ENCODE measurements at places on chromosomes 1 and 21.

- no peak for DNase-seq
Measured at GRCh38 chr1:100449477-100449876, 88.5 kb upstream of the GPR88 start.

GRCh38 chr1:10681296-10682107 lies 114.9 kb downstream of the CASZ1 start:
- no peak for DNase-seq

- no peak for DNase-seq
Measured at GRCh38 chr1:171280599-171280998, 32.3 kb downstream of the FMO1 start.

DNA sequence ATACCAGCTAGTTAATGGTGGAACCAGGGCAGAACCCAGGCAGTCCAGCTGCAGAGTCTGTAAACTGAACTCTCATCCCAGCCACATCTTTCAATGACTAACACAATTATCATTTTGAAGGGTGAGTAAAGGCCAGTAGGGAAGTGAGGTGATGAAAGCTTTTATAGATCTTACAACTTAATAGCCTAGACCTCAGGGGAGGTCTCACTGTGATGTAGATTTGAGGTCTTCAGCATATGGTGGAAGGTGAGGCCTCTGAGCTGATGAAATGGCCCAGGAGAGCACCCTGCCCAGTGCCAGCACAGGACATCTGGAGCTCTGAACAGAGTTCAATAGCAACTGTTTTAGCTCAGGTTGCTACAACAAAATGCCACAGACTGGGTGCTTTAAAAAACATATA lies 44.8 kb upstream of the POU2F1 start:
- no peak for DNase-seq

GRCh38 chr1:73948055-73948454 lies 249.9 kb downstream of the LRRIQ3 start:
- DNase-seq: no peak

GRCh38 chr1:24323281-24323680 lies 4.1 kb downstream of the GRHL3 start:
- DNase-seq: no peak

DNA sequence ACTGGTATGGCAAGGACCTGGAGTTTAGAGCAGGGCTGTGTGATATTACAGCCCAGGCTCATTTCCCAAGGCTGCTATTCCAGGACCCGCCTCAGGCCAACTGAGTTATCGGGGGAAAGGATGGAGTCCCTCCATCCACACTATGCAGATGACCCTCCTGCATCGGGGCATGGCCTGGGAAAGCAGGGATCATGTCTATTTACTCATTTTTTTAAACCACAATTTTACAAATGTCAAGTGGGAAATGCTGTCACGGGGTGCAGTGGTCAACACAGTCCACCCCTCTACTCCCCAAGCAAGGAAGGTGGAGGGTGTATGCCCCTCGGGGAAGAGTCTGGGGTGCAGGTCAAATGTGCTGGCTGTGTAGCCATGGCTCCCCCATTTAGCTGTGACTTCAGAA lies 6.1 kb upstream of the CLEC20A start:
- DNase-seq: no peak

GRCh38 chr1:106975944-106976343 lies 80.5 kb upstream of the PRMT6 start:
- DNase-seq: no peak

GRCh38 chr21:46154955-46155513 lies 345 bp downstream of the FTCD start:
- no peak for DNase-seq

DNA sequence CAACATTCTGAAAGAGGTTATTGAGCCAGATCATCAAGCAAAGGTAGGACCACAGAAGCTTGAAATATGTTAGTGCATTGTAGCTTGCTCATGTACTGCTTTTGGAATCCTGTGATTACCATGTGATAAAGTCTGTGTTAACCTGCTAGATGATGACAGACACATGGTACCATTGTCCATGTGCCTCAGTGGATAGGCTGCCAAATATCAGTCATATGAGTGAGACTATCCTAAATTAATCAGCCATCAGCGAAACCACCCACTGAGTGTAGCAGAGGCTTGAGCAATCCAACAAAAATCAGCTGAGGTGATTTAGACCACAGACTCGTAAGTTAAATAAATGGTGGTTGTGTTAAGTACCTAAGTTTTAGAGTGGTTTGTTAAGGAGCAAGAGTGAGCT lies 32.7 kb upstream of the CRB1 start:
- DNase-seq: no peak

DNA sequence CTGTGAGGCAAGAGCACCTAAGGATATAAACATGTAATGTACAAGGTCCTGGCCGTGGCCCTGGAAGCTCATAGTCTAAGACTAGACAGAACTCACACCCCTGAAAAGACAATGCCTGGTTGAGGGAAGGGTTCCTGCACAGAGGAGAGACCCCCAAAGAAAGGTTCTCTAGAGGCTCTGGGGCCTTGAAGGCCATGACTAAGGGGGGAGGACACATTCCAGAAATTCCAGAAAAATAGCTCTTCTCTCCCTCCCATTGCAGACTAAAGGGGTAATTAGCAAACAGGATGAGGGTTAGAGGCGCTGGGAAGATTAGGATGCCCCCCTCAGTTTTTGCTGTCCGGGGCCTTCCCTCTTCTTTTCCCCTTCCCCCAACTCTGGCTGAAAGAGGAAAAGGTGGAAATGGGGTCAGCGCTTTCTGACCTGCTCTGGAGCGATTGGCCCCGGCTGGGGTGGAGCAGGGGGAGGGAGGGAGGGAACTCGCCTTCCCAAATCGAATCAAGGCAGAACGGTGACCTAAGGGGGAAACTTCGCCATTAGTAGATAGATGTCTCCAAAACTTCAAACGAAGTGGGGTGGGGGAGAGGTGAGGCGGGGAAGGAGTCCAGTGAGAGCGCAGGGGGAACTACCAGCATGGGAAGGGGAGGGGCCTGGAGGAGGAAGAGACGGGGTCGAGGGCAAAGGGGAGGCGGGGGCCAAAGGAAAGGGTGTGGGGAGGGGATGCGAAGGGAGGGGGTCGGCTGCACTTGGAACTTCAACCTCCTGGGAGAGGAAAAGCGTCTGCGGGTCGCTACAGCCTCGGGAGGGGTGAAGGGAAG lies 11.8 kb downstream of the PAX7 start:
- no peak for DNase-seq

DNA sequence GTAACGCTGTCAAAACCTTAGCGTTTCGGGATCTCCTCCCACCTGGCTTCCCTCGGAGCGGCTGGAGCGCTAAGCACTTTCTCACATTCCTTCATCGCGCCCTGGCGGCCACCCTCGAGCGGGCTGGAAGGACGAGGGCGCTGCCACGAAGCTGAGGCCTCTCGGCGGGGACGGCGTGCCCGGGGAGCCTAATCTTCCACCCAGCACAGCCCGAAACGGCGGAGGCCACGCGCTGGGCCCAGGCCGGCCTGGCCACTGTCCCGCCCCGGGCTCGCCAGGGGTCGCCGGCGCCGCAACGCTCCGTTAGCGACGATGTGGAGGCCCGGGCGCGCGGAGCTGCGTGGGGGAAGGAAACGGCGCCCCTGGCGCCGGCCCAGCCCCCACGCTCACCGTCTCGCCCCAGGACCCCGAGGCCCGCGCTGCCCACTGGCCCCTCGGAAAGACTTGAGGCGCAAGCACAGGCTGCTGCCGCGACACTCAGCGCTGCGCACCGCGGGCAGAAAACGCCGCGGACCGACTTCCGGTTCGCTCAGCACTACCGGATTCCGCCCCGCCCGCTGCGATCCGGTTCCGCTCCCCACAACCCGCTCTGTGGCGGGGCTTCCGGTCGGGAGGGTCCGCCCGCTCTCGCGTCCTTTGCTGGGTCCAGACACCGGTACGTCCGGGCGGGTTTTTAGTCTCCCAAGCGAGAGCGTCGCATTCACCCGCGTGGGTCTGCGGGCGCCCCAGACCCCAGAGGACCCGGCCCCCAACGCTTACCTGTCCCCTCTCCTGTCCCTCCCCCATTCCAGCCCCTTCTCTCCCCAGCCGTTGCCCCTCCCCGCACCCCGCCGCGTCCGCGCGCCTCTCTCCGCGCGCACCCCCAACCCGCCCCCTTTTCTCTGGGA lies at the start of gene YBEY:
YBEY (plus strand) TSS at position 582 of the 887 bp plus-strand sequence. CDS start 572 bp downstream, outside the sequence.
- DNase-seq: peak; percentile 68

GRCh38 chr1:41810446-41810845 lies 108.3 kb downstream of the HIVEP3 start:
- no peak for DNase-seq

DNA sequence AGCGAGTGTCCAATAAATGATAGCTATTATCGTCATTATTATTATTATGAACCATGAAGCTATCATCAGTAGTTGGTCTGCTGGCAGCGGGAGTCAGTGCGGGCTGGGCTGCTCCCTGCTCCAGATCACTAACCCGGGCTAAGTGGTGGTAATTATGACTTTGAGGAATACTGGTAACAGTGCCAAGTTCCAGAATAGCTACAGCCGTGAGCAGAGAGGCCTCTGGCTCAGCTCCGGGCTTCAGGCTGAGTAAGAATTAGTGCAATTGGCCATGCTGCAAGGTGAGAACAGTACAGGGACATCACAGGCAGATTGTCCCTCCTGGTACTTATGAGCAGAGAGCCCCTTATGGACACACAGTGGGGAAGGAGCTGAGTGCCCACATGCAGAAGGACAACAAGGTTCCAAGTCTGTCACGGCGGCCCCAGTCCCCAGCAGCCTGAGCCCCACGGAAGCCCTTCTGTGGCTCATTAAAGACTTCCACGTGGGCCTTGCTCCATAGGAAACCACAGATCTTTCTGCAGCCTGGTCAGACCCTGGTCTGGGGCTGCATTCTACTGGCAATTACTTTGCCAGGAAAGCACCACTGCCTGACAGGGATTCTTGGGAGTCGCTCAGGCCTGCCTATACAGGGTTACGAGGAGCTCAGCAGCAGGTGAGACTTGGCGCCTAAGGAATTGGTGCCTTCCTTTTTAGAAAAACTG lies 235.1 kb downstream of the RRAGC start:
- no peak for DNase-seq

- DNase-seq: no peak
Measured at GRCh38 chr1:115142616-115143015, 53.3 kb upstream of the TSPAN2 start.

- peak; percentile 74 for DNase-seq
Measured at GRCh38 chr21:18716578-18717138, 313.1 kb upstream of the TMPRSS15 start.

DNA sequence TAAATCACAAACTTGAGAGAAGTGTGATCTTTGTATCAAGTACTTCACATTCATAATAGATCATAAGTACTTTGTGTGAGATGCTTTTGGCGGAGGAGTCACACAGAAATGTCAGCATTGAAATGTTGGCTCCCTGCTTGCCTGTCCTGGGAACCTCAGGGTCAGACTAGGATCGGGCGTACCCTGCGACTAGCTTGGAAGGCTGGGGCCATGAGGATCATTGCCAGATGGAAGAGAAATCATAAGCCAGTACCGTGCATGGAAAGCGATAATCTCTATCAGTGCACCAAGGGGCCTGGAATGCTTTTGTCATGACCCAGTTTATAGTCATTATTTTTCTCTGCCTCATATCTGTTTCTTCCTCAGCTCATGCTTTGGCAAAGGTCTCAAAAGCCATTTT lies 35.5 kb downstream of the MTR start:
- DNase-seq: no peak

- DNase-seq: no peak
Measured at GRCh38 chr21:34280959-34281358, 82.8 kb upstream of the KCNE2 start.

GRCh38 chr1:48887796-48888195 lies 111.1 kb upstream of the BEND5 start:
- DNase-seq: no peak

DNA sequence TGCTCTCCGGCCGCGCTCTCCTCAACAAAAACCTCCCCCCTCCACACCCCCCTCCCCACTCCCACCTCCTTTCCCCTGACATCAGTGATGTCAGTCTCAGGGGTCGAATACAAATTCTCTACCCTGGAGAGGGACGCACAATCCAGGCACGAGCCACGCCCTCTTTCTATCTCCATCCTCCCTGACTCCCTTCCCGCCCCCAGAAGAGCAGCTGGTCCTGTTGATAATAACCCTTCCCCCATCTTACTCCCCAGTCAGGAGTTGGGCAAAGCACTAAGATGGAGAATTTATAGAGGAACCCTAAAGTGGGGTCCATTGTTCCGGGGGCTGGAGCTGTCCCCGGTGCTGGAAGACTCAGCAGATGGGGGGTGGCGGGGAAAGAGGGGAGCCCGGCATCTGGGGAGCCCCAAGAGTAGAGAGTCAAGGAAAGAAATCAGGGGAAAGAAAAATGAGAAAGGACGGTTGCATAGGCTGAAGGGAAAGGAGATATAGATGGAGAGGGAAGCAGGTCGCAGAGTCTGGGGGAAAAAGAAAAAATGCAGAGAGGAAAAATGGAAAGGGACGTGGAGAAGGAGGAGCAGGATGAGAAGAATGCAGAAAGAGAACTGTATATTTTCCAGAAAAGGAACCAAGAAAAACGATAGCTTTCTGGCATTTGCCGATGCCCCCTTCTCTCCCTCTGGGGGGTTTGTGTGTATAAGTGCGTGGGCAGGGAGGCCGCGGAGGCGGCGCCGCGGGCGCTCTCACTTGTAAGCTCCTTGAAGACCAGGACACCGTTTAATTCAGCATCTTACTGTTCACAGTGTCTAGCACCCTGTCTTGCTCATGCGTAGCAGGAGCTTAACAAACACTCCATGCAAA lies at the start of gene CELF3:
CELF3 (minus strand) TSS at position 33 of the 861 bp plus-strand sequence. CDS start 783 bp downstream, outside the sequence.
- DNase-seq: peak; percentile 98

DNA sequence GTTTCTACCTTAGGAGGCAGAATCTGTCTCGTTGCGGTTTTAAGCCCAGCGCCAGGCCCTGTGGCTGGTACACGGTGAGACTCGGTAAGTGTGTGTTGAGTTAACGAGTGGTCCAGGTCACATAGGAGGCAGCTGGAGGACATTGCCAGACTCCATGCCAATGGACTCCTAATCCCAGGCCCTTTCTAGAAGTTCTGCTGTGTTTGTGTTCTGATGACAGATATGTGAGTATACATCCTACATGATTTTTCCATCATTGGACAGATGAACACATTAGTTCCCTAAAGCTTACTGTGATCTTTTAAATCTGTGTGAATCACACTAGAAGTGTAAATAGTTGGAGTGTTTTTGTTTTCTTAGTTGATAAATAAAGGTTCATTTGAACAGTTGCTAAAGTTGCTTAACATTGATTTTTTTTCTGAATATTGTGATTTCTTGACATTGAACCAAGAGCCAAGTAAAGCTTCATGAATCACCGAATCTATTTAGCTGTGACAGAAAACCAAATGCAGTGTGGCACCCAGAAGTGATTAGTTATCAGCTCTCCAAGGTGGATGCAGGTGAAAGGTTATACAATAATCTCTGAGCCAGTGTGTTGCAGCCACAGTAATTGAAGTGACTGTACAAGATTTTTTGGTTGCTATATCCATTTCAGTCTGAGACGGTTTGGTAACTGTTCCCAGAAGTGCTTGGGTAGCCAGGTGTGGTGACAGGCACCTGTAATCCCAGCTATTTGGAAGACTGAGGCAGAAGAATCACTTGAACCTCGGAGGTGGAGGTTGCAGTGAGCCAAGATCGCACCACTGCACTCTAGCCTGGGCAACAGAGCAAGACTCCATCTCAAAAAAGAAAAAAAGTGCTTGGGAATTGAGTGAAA lies 46.3 kb downstream of the DOP1B start:
- DNase-seq: no peak
